ENCODE measurements at places on chromosomes 12 and 14.

- no peak for DNase-seq
Observed at GRCh38 chr14:27096091-27096490, 498.3 kb upstream of the NOVA1 start.

GRCh38 chr12:132363661-132364347 lies 34.4 kb upstream of the GALNT9 start:
- no peak for DNase-seq

- no peak for DNase-seq
Observed at GRCh38 chr12:124756166-124756565, 107.5 kb downstream of the SCARB1 start.

GRCh38 chr14:96204151-96205058 lies at the start of gene BDKRB2:
Gene BDKRB2, plus strand, starts transcription at chr14:96204839. Its CDS starts 32,269 bp downstream, at chr14:96237108.
- no peak for DNase-seq

DNA sequence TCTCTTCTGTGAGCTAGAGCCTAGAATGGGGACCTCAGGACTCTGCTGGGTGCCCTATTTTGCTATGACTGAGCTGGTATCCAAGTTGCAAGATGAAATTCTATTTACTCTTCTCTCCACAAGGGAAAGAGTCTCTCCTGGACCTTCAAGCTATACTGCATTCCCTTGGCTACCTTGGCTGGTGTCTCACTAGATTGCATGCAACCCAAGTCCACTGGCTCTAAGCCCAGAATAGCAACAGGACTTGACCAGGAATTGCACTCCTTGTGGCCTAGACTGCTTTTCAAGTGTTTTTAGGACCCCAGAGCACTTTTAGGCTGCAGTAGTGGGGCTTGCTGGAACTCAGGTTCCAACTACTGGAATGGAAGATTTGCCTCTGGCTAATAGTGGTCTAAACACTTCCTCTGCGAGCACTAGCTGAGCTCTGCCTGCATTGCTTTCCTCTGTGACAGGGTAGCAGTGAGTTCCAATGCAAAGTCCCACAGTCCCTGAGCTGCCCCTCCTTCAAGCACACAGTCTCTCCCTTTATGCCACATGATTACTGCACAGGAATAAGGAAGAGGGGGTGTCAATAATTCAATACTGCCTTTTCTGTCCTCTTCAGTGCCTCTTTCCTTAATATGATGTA lies 1009.1 kb upstream of the FLRT2 start:
- DNase-seq = no peak

GRCh38 chr14:94244182-94244581 lies 48.9 kb downstream of the SERPINA10 start:
- DNase-seq = no peak

DNA sequence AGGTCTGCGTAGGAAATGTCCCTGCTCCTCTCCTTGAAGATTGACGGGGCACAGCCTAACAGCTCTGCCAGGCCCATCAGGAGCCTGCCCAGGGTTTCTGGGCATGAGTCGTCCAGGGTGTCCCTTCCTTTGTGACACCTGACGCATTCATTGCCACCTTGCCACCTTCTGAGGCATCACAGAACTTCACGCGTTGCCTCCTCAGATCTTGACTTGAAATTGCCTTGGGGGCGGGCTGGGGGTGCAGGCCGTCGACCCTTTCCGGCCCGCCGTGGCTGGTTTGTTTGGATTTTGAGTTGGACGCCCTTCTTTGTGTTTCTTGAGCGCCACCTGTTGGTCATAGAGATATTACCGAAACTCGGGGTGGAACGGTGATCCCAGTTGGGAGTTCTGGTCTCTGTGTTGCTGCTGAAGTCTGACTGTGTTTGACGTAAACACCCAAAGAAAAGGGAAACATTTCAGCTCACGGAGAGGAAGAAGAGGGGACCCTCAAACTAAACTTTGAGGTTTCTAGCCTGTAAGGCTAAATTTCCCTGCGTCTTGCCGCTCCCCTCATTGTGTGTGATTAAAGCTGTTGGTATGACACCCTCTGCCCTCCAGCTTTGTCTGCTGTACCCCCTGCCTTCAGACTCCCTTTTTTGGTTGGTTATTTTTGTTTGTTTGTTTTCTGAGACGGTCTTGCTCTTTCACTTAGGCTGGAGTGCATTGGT lies 44.6 kb downstream of the MLXIP start:
- DNase-seq = peak; percentile 20

DNA sequence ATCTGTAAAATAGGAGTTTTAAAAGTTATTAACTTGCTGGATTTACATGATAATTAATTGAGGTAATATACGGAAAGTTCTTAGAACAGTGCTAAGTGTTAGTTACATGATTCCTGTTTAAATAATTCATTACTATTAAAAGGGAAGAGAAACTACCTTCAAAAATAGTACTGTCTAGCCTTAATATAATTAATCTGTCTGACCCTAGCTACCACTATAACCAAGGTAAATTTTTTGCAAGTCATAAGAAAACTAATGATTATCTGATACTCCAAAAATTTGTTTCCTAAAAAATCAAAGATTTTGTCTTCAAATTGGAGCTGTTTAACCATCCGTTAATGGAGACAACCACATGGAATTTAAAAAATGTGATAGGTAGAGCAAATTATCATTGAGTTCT lies 294.3 kb upstream of the FBXO33 start:
- no peak for DNase-seq

- DNase-seq = no peak
Observed at GRCh38 chr14:74368026-74368425, 19.8 kb downstream of the VRTN start.

DNA sequence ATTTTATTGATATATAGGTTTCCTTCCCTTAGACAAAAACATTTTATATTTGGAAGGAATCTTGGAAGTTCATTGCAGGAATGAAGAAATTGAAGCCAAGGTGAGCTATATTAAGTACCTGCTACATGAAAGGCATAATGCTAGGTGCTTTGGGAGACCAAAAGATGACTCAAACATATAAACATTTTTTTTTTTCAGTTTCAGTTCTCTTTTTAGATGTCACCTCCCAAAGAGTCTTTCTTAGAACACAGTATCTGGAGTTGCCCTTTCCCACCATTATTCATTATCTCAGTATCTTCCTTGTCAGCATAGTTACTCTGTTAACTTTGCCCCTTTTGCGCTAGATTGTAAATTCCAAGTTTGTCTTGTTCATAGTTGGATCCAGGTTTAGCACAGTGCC lies 1.1 kb downstream of the LIN52 start:
- DNase-seq = no peak

DNA sequence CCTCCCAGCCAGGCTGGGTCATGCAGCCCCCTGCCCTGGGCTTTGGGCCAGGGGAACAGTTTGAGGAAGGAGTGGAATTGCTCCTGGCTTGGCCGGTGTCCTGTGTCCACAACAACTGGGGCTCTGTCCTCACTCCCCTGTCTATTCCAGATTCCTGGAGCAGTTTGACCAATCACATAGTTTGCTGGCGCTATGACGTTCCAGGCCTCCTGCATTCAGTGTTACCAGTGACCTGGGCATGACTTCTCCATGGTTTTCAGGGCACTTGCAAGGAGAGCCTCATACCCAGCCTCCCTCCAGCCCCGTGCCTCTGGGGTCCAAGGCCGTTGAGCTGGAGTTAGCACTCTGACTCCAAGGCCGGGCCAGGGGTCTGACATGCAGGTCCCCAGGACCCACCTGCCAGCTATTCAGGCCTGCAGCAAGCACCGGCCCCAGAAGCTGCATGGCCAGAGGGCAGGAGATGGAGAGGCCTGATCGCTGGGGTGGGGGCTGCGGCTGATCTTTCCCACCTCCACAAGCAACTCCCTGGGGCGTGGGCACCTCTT lies 34.2 kb downstream of the ISCA2 start:
- DNase-seq = no peak

DNA sequence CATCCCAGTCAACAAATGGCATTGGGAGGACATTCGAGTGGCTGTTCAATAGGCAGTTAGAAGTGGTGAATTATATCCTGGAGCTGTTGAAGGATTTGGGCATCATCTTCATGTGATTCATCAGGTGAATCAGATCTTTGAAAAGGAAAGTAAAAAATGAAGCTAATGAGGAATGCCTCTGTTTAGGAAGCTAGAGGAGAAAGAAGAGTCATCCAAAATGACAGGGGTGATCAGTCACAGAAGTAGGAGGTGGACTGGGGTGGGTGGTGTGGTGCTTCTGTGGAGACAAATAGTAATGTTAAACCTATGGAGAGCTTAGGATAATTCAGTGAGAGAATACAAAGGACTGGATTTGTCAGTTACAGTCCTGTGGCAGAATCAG lies 32.7 kb downstream of the DIP2B start:
- no peak for DNase-seq

DNA sequence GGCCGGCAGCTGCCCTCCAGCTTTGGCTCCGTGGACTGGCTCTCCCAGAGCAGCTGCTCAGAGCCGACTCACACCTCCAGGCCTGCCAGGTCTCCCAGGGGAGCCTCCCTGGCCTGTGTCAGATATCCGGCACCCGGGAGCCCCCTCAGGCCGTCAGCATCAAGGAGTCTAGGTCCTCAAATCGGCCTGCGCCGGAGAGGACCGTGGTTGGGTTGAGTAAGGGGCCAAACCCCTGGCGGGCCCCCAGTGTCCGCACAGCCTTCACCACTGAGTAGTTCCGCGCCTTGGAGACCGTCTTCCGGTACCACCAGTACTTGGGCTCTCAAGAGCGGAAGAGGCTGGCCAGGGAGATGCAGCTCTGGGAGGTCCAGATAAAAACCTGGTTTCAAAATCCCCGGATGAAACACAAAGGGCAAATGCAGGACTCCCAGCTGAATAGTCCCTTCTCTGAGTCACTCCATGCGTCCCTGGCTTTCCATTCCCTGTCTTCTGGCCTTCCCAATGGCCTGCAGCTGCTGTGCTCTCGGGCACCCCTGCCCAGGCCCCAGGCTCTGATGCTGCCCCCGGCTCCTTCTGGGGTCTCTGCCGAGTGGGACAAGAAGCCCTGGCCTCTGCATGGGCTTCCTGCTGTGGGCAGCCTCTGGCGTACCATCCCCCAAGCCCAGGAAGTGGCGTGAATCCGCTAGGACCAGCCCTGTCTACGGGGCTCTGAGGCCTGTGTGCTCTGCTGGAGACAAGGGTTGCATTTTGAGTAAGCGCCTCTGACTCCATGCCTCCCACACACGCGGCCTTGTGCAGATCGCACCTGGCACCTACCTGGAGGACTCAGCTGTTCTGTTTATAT lies 245.1 kb upstream of the ATXN7L3B start:
- DNase-seq = no peak

DNA sequence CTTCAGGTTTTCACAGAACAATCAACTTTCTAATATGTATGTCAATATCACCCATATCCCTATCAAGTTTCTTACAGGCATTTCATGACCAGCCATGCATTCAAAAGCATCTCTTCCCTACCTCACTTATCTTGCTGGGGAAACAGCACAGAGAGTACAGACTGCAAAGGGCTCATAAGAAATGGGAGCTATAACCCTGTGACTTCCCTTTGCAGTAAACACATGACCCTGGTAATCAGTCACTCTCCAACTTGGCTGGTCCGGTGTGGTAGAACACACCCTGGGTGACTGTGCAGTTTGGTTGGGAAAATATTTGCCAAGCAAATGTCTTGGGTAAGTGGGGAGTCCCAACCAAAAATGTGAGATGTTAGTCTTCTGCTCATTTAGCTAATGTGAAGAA lies 49.4 kb upstream of the TMCC3 start:
- no peak for DNase-seq

DNA sequence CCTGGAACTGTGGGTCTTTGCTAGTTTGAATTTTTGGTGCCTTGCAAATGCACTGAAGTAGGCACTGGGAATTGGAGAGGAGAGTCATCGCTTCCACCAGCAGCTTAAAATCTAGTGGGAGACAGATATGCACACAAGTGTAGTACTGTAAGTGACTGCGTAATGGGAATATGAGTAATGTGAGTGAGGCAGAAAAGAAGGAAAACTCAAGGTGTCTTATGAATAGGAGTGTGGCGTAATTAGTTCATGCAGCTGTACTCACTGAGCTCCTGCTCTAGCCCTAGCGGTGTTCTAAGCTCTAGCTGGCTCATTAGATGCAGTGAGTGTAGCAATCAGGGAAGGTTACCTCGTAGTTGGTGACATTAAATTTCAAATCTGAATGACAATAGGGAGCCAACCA lies 2.8 kb downstream of the TCP11L2 start:
- no peak for DNase-seq

DNA sequence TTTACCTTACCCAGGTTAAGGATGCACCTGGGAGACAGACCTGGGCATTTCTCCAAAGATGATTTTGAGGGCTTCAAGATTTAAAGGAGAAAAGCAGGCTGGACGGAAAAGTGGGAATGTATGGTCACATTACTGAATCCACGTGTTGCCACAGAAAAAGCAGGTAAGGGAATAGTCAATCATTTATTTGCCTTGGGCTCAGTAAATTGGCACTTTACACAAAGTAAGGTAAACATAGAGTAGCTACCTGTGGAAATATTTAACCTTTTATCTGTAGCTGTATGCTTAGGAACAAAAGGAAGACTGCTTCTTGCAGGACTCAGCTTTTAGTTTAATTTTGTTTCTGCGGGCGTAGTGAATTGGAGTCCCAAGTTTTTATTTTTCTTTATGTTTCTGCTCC lies 153.3 kb downstream of the SLCO1B3 start:
- DNase-seq = no peak

GRCh38 chr12:107057071-107057834 lies 36.1 kb downstream of the CRY1 start:
- no peak for DNase-seq

GRCh38 chr14:64159588-64159987 lies 134.6 kb downstream of the ESR2 start:
- no peak for DNase-seq

DNA sequence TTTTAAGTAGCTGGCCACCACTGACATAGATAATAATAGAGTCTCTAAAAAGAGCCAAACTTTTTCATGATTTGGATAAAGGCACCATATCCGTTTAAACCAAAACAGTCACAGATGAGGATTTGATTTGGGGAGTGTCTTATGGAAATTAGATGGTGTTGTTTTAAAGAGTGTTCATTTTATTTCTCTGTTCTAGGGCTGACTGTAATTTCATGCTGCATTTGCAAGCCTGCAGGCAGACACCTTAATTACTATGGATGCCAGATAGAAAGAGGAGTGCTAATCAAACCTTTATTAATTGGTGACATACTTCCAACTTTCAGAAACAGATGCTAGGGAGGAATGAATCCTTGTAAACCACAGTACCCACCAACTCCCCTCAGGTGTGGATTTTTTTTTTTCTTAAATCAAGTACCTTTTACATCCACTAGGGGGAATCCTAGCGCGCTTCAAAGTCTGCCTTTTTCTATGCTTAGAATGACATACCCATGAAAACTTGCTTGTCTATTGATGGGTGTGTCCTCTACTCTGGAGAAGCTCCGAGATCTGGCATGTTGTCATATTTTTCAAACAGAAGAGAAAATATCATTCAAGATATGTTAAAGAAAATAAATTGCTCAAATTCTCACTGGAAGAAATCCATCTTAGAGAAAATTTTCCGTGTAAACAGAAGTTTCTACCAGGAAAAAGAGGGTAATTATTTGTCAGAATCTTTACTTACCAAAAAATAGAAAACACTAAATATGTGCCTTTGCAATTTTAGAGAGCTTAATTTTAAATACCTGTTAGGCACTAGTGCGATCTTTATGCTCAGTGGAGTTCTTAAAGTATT lies 14.2 kb upstream of the PLXNC1 start:
- no peak for DNase-seq

DNA sequence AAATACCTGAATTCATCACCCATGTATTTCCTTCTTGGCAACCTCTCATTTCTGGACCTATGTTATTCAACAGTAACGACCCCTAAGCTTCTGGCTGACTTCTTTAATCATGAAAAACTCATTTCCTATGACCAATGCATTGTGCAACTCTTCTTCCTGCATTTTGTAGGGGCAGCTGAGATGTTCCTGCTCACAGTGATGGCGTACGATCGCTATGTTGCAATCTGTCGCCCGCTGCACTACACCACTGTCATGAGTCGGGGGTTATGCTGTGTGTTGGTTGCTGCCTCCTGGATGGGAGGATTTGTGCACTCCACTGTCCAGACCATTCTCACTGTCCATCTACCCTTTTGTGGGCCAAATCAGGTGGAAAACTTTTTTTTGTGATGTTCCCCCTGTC lies 356 bp downstream of the OR4Q2 start:
- no peak for DNase-seq

All from stimulated activated CD8-positive, alpha-beta memory T cell treated with anti-CD3 and anti-CD28 coated beads, Interleukin-15, amount 100 ng/mL, for 24 hours (primary cell).